Cerebellar cortex (tissue), 1 donor: ENCODE measurements at places on chromosomes 12 and 14.

GRCh38 chr12:131334835-131335234 is 376.1 kb upstream of the SFSWAP start:
- no peak for DNase-seq

- peak; percentile 68 for DNase-seq
These were observed 297.5 kb downstream of the NAV3 start for GRCh38 chr12:78128211-78128610.

DNA sequence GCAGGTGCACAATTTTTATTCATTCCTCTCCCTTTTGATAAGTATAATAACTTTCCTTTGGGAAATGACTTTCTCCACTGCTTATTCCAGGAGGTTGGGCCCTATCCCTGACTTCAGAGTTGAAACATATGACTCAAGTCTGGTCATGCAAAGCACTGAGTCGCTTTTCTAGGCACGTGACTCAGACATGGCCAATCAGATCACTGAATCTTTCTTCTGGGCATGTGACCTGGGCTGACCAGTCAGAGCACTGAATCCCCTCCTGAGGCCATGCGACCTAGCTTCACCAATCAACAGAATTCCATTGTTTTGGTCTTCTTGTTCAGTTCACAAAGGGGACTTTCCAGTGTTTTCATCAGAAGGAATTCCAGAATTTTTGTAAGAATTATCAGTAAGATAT is 377.1 kb upstream of the KITLG start:
- no peak for DNase-seq

DNA sequence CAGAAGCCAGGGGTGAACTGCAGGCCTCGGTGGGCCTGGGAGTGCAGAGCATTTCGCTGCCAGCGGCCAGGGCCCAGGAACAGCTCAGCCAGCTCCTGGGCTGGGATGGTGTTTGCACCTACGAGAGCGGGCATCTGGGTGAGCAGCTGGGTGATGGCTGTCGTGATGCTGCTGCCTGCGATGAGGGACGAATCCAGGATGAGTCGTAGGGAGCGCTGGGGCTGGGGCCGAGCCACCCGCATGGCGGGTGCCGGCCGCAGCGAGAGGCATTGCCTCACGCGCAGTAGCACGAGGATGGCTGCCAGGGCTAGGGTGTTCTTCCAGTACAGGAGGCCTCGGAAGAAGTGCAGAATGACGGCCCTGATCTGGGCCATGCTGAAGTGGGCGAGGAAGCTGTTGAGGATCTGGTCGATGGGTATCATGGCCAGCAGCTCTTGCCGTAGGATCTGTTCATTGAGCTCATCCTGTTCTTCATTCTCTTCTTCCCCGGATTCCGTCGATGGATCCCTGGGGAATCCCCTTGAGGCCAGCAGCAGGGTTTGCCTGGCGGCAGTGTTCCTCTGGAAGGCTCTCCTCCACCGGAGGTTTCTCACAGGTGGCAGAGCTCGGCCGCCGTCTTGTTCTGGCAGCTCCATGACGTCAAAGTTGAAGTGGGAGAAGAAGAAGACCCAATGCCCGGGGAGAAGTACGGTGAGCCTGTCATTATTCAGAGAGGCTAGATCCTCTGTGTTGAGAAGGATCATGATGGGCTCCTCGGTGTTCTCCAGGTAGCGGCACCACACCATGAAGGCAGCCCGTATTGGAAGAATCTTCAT is 22.1 kb downstream of the RTL1 start:
- DNase-seq = no peak

GRCh38 chr12:1093166-1093751 is 102.2 kb downstream of the ERC1 start:
- peak; percentile 89 for DNase-seq

DNA sequence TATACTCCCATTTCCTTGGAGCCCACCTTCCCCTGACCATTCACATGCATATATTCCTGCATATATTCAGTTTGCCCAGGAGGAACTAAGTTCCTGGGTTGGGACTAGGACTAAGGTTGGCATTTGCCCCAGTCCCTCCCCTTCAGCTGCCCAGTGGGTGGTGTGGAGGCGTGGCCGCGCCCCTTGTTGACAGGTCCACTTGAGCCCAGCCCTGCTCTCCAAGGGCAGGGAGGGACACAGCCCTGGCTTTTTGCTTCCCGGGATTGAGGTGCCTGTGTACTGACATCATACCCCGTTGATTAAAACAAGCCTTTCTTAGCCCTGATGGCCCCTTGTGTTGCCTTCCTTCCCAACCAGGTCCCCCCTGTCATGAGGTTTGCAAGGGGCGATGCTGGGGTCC is 7.3 kb downstream of the ERBB3 start:
- no peak for DNase-seq

DNA sequence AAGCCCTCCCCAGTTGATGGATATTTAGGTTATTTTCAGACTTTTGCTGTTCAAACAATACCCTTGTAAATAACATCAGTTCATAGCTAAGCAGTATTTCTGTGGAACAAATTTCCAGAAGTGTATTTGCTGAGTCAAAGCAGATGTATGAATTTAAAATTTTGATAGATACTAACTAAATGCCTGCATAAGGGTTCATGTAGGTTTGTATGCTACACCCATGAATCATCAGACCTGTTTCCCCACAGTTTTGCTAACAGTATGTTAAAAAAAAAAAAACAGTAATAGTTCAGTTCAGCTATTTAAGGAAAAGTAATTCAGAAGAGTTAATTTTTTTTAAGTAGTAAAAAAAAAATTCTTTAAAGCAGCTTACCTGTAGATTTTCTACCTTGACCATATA is 236.1 kb upstream of the DIO2 start:
- no peak for DNase-seq
